Occipital lobe (tissue), 3 donors: ENCODE measurements at places on chromosomes 16 and 17. TPM values are rescaled to one million over a fixed set of nuclear protein-coding genes. Genes with fewer than 3 reads are reported as not detected.

TCAP gene
- total RNA-seq = 0.47 TPM

PRRT2 gene
- total RNA-seq = 20.6 TPM

ABR gene
- total RNA-seq = 134 TPM

WSCD1 gene
- total RNA-seq = 35.7 TPM

TMEM107 gene
- total RNA-seq = 35.9 TPM

APOBR gene
- not detected for total RNA-seq
